ENCODE measurements at places on chromosomes 6 and 20. TPM values are rescaled to one million over a fixed set of nuclear protein-coding genes. Genes with fewer than 3 reads are reported as not detected.

DNA sequence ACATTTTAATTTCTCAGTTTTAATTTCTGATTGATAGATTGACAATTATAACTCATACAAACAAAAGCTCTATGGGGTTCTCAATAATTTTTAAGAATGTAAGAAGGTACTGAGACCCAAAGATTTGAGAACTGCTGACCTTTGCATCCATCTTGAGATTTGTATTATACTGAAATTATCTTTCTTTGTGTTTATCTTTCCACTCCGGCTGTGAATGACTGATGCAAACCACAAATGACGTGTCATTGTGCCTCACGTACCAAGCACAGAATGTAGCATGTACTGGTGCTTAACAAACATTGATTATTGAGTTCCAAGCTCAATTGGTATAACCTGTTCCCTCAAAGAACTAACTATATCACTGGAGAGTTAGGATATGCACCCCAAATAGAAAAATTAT, 152.1 kb upstream of the SMLR1 start:
- no peak for DNase-seq

DNA sequence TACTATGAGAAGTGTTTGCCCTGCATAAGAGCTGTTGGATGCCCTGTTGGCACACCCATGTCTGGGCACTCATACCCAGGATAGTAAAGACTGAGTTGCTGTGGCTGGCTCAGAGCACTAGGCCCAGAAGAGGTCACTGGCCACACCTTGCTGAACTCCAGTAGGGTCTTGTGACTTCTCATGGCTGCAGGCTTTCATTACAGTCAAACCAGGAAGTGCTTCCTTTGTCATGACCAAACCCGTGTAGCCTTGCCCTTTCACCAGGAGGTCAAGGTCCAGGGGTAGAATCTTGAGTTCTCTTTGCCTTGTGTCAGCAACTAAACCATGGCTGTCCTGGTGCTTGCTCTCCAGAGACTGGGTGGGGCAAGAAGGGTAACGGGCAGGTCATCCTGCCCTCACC, 49.5 kb downstream of the CD164 start:
- DNase-seq, result no peak

DNA sequence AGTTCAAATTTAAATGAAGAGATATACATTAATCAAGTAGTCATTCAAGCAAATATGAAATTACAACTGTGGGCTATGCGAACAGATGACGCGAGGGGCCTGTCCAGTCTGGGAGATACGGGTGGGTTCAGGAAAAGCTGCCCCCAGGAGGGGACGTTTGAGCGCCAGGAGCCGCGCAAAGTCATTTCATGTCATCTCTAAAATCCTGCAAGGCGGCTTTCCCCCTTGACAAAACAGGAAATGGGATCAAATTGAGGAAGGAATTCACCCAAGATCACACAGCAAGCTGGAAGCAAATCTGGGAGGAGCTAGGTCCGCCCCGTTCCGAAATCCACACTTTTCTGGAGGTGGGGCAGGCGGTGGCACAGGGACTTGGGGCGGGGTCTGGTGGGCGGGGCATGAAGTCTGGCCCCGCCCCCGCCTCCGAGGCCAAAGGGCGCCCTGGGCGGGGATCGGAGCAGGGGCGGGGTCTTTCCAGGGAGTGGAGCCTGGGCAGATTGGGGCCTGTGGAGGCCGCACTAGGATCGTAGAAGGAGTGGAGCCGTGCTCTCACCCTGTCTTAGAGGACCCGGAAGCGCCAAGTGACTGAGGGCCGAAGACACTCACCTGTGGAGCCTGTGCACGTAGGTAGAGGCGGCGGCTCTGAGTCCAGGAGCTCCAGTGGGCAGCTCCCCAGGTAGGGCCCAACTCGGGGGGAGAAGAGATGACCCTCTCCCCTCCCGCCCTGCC, at the start of gene LPIN3:
LPIN3 (plus strand) TSS at position 495 of the 729 bp plus-strand sequence. CDS start 4,983 bp downstream, outside the sequence.
- no peak for DNase-seq

GRCh38 chr20:10705801-10706459, 32.1 kb upstream of the JAG1 start:
- no peak for DNase-seq

DNA sequence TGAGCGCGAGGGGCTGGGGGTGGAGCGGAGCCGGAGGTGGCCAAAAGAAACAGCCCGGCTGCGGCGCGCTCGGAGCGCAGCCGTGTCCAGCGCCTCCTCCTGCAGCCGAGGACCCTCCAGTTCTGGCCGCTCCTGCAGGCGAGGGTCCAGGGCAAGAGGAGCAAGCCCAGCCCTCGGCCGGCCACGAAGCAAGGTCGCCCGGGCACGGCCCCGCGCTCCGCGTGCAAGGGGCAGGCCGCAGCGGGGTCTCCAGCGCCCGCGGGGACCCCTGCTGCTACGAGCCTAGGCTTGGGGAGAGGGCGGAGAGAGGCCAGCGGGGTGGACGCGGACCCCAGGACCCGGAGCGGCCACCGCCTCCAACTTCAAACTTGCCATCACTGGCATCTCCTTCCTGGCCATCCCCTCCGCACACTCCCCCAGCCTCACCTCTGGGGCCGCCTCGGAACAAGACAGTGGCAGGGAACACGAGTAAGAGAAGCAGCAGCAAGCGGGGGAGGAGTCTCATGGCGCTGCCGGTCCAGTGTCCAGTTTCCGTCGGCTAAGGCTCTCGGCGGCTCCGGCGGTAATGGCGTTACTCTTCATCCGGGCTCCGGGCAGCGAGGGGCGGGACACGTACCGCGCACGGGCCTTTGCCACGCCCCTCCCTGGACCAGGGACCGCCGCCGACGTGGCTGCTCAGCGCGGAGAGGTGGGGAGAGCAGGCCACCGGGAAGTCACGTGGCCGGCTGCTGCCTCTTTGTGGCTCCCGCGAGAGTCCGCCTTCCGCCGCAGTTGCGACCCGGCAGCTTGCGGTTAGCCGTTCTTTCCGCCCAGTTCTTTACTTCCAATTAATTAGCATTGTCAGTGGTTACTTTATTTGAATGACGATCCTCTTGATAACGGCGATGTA, at the start of gene SSR1:
SSR1 (minus strand) TSS at position 584 of the 889 bp plus-strand sequence; CDS start at position 505, 79 bp downstream.
- peak; percentile 69 for DNase-seq

DNA sequence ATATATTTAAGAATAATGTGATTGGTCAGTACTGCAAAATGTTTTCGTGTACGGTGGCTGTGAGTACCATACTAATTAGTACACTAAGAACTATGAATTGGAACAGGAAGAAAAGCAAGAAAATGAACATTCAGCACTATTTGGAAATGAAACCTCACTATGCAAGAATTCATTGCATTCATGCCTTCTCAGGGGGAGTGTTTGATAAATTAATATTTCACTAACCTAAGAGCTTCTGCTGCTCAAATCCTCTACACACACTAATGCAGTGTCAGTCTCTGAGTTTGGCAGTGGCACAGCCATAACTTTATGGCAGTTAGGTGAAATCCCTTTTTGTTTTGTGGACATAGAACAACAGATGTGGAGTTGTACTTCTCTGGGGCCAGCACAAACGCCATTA, 60.1 kb downstream of the SLC16A10 start:
- no peak for DNase-seq

DNA sequence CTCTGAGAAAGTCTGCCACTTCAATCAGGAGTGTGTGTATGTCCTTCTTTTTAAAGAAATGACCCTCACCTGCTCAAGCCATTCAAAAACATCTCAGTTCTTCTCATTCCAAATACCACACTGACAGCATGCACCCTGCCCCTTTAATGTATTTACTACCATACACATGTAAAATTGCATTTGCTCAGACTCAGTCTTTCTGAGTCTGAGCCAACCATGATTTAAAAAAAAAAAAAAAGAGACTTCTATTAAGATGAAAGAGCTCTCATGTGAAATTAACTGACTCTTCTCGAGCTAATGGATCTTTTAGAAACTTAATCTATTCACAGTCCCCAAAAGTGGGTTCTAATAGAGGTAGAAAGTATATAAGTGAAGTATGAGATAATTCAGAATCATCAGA, 1.4 kb upstream of the FILIP1 start:
- no peak for DNase-seq

- no peak for DNase-seq
Measured at GRCh38 chr20:1377341-1377871, 15.4 kb downstream of the FKBP1A start.

The NRM gene
- 9.4 TPM for total RNA-seq

The MAS1 gene
- under 0.01 TPM for total RNA-seq

The WFDC10B gene
- total RNA-seq, result not detected

The COL11A2 gene
- 0.27 TPM for total RNA-seq

The XKR7 gene
- total RNA-seq, result under 0.01 TPM

The FKBP1C gene
- 0.27 TPM for total RNA-seq

The C20orf141 gene
- total RNA-seq, result not detected
